ENCODE measurements at places on chromosomes 11 and 22. TPM values are rescaled to one million over a fixed set of nuclear protein-coding genes. Genes with fewer than 3 reads are reported as not detected.

DNA sequence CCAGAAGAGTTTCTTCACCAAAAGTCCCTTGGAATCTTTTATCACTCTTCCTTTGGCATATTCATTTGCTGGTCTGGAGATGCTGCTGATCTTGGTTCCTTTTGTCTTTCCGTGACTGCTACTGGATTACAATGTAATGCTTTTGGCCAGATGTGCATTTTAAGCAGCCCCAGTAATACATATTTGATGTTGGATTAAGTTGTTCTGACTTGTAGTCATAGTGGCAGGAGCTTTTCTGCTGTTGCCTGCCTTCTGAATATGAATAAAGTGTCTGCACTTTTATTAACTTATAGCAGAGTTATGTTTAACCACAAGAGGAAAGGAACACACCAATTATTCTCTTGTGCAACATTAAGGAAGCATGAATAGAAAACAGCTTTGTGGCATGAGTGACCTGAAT is 360.0 kb upstream of the DDI1 start:
- no peak for DNase-seq

DNA sequence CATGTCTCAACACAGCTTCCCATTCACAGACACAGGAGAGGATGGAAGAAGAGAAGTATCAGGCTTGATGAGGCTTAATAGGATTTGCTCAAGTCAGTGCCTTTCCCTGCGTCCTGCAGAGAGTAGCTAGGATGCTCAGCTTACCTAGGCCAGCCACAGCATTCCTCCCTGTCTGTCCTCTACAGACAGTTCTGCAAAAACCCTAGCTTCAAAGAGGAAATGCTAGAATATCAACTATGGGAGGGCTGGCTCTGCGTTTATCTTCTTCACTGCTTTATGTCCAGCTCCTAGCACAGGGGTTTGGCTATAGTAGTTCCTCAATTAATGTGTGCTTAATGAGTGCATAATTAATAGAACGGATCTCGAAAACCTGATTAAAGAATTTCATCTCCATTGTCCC is 16.4 kb downstream of the KCNJ5 start:
- DNase-seq: no peak

DNA sequence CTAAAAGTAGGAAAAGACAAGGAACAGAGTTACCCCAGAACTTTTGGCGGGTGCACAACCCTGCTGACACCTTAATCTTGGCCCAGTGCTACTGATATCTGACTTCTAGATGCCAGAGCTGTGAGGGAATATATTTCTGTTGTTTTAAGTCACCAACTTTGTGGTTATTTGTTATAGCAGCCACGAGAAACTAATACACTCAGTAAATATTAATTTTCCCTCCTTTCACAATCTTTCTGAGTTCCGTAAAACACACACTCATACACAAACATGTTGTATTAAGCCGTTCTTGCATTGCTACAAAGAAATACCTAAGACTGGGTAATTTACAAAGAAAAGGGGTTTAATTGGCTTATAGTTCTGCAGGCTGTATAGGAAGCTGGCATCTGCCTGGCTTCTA is 16.1 kb upstream of the ZDHHC13 start:
- DNase-seq: no peak

- no peak for DNase-seq
These were observed 335.9 kb downstream of the BRD1 start for GRCh38 chr22:49491726-49492125.

GRCh38 chr11:32379719-32380118 is 55.6 kb downstream of the WT1 start:
- no peak for DNase-seq

GRCh38 chr22:44399906-44400762 is 87.4 kb upstream of the SHISAL1 start:
- DNase-seq: no peak

- DNase-seq: no peak
These were observed 122.6 kb upstream of the SERPIND1 start for GRCh38 chr22:20651286-20651685.

DNA sequence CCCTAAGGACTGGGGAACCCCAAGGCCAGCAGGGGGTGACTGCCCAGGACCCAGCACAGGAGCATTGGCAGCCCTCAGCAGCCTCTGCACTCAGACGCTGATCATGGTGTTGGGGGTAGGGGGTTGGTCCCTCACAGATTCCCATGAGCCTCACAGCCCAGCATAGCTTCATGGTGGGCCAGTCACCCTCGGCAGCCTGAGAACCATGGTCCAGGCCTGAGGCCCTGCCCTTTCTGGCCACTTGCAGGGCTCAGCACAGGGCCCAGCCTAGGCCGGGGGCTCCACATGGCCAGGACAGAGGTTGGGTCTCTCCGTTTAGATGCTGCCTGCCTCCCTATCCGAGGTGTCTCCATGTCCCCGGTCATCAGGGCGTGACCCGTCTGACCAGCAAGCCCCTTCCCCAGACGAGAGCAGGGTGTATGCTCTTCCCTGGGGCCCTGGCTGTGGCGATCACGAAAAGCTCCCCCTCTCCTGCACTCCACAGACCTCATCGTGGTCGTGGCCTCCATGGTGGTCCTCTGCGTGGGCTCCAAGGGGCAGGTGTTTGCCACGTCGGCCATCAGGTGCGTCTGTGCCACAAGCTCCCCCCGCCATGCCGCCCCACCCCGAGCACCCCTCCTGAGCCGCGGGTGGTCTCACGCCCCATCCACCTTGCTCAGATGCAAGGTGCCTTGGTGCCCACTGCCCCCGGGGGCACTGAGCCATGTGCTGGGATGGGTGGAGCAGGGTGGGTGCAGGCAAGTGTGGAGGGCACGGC is 126.2 kb downstream of the KCNQ1 start:
- no peak for DNase-seq

- no peak for DNase-seq
These were observed 6.5 kb upstream of the CYB5R3 start for GRCh38 chr22:42655693-42656092.

GRCh38 chr11:78656327-78656726 is 81.7 kb upstream of the NARS2 start:
- DNase-seq: no peak

- no peak for DNase-seq
These were observed 13.2 kb upstream of the SYVN1 start for GRCh38 chr11:65147352-65148075.

- no peak for DNase-seq
These were observed 6.7 kb upstream of the SYT7 start for GRCh38 chr11:61587541-61587941.

- DNase-seq: no peak
These were observed 46.0 kb upstream of the ADSL start for GRCh38 chr22:40300316-40300715.

GRCh38 chr11:74371269-74372052 is 26.8 kb downstream of the PGM2L1 start:
- peak; percentile 75 for DNase-seq

DNA sequence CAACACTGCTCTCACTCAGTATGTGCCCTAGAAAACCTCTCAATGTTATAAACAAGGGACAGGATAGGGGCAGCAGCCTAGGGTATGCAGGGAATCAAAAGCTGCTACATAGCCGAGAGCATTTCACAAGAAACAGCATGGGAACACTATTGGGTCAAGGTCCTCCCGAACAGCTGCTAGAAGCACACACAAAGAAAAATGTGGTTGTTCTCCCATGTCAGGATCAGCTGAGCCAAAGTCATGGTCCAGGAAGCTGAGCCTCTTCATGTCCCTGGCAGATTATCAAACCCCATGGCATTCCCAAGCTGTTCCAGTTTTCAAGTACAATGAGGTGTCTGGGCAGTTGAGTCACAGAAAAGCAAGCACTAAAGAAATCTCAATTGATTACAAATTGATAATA is 21.0 kb upstream of the GDPD4 start:
- DNase-seq: no peak

GRCh38 chr11:108340973-108341372 is 118.1 kb downstream of the ATM start:
- DNase-seq: no peak

DNA sequence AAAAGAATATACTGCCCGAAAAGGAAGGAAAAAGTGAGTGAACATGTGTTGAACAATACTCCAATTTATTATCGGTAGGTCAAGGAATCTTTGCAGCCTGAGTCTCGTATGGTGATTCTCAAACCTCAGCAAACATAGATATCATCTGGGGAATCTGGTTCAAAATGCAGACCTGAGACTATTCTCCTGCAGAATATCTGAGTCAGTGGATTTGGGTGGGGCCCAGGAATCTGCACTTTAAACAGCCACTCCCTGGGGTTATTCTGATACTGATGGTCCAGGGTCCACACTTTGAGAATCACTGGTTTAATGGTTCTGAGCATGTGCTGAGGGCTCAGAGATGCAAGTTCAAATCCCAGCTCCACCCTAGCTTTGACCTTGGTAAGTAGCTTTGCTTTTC is 53.6 kb upstream of the GRK3 start:
- DNase-seq: no peak

- DNase-seq: no peak
These were observed 12.0 kb upstream of the LAYN start for GRCh38 chr11:111528557-111528956.

Gene NELL1
- total RNA-seq: not detected

Gene ANGPTL5
- not detected for total RNA-seq

Gene LIPT2
- 1.7 TPM for total RNA-seq

Gene POLR2F
- 106 TPM for total RNA-seq

Gene MN1
- total RNA-seq: 1.7 TPM

Gene TMEM121B
- 0.37 TPM for total RNA-seq

Gene ANO3
- not detected for total RNA-seq

Gene MMP7
- total RNA-seq: not detected

Gene NXPE2
- not detected for total RNA-seq

Gene KLHL35
- 1.2 TPM for total RNA-seq
